ENCODE measurements at places on chromosomes 5 and 9.

DNA sequence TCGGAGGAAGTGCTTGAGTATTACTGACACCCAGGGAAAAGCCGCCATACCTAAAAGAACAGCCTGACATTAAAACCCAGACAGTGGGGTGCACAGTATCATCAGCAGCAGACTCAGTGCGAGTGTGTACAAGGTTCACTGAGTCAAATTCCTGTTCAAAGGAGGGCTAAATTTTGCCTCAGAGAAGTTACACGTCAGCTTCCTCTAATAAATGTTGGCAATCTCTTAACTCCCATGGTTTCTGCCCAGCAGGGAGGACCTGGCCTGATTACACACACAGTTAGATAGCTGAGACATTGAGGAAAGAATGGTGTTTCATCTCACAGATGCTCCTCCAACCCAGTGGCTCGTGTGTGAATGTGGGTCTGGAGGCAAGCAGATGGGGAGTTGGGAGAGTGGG, 38.2 kb downstream of the NIPSNAP3B start:
- DNase-seq: peak; percentile 81

DNA sequence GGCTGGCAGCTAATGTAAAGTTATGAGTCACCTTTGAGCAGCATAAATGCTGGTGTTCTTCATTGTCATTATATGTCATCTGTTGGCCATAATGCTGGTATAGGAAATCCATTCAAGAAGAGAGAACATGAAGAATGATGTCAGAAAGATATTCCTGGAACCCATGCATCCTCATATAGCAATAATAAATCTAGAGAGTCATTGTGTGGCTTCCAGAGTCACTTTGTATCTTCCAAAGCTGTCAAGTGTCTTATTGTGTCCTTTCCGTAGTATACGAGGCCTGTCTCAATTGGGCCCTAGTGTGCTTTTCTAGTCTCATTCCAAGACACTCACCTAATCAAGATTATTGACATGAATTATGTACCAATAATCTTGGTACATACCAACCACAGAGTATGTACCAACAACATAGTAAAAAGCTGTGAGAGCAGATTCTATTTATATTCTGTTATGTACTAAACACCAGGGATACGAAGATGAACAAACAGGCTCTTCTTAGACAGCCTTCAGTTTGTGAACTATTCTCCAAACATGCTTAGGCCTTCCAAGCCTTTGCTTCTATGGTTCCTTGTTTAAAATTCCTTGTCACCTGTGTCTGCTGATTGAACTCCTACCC, 110.1 kb downstream of the ERCC6L2 start:
- no peak for DNase-seq

- DNase-seq: peak; percentile 50
Observed at GRCh38 chr5:155082401-155082800, 68.8 kb downstream of the KIF4B start.

DNA sequence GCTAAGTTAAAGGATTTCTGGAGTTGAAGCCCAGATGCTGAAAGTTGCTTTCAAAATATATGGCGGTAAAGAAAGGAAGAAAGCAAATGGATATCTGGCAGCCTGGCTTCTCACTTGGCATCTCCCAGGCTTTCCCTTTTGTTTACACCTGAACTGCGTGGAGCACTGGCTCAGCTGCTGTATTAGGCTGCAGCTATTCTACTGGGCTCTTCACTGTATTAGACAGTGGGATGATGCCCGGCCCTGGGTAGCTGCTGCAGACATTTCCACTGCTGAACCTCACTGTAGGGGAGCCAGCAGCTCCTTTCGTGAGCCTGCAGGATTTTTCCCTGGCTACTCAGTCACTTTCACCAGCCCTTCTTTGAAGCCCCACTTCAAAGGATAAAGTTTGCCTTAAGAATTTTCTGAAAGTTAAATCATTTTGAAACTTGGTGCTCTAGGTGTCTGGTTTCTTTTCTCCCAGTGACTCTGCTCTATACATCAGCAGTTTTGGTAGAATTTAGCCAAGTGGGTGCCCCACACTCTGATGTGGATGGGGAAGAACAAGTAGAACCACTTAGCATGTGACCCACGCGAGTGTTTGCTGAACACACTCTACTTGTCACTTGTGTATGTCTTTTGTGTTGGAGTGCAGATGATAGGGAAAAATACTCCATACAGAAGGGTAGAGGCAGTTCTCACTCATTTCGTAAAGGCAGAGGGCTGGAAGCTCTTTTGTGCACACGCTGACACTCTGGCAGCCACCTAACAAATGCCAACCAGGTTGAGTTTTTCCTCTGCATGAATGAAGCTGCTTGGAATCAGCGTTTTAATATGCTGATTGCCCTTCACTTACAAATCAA, 49.9 kb downstream of the C9orf152 start:
- DNase-seq: peak; percentile 33

GRCh38 chr5:73387149-73387591, 61.4 kb downstream of the FOXD1 start:
- DNase-seq: no peak
